ENCODE measurements at places on chromosomes 2 and 18.

GRCh38 chr2:230938098-230938497 is 13.1 kb upstream of the GPR55 start:
- no peak for DNase-seq

DNA sequence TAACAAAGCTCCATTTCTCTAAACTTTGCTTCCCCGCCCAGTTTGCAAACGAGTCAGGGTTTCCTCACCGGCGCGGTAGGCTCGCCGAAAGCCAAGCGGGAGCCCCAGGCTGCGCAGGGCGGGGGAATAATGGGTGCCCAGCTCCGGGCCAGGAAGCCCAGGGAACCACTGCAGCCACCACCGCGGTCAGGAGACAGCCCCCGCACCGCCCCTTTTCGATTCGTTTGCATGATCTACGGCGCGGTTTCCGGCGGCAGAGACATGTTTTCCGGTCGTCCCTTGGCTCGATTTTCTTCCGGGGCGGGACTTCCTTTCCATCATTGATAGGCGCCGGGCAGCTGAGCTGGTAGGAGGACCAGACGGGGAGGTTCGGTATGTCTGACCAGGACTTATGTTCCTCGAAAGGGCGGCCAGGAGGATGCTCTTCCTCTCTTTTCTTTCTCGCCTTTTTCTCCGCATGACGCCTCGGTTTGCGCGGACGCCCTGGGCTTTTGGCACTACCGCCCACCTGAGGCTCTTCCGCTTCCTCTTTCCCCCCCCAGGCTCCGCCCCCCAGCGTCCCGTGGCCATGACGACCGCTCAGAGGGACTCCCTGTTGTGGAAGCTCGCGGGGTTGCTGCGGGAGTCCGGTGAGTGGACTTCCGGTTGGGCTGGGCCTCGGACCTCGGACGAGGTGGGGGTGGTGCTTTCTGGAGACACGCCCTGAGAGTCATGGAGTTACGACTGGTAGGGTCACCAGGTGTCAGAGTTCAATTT is at the start of gene STK11IP:
Gene STK11IP (plus strand): TSS at position 306 of the 756 bp plus-strand sequence. CDS start 263 bp downstream, at position 569.
- DNase-seq: peak; percentile 90

DNA sequence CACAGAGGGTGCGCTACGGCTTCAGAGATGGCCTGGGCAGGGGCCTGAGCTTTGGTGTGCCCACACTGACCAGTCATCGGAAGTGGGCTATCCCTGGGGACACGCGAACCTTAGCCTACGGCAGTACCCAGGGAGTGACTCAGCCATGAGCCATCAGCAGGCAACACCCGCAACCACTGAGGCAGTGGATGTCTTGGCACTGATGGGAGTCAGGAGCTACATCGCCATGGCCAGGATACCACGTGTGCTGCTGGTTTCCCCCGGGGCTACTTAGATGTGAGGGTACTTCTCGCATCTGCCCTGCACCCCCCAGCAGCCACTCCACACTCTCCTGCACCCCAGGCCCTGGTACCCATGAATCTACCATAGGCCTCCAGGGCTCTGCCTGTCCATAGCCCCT is 12.8 kb upstream of the HPCAL1 start:
- DNase-seq: no peak

DNA sequence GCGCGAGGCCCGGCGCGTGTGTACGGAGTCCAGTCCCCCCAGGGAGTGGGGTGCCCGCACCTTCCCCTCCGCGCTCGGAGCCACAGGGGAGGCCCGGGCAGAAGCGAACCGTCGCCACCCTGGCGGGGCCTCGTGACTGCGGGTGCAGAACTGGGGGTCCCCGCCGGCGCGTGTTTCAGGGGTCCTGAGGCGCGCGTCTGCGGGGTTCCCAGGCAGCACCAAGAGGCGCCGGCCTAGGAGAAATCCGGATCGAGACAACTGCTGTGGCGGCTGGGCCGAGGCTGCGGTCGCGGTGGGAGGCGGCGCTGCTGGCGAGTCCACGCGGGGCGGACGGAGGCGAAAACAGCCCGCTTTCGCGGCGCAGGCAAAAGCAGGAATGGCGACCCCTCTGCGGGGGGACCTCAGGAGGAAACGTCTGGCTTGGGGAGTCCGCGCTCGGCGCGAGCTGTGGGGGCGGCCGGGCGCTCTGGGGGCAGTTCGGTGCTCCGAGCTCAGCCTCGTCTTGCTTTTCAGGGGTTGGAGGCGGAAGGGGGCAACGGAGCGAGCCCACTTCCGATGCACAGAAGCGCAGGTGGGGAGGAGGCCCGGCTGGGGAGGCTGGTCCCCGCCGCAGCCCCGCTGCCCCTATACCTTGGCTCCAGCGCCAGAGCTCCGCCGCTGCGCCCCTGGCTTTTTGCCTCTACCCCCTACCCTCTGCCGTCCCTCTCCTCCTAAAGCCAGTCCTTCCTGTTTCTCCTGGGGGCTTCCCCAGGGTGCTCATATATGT is 81.5 kb upstream of the LDLRAD4 start:
- no peak for DNase-seq

Data from LNCaP clone FGC (cell line).